GM23248 (cell line): ENCODE measurements at places on chromosomes 5 and 9.

DNA sequence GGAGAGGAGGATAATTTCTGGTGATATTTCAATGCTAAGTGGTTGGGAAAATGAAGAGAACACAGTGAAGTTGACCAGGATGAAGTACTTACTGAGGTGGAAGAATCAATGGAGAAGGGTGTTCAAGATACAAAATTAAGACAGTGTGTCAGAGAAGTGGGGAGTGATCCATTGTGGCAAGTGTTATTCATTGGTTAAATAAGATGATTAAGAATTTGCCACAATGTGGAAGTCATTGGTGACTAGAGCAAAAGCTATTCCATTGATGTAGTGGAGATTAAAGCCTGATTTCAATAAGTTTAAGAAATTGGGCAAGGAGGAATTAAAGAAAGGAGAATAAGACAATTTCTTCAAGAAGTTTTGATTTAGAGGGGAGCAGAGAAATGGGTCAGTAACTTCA, 118.9 kb downstream of the GHR start:
- DNase-seq, result no peak

- DNase-seq, result peak; percentile 94
Measured at GRCh38 chr5:110478895-110479294, 247.6 kb downstream of the TMEM232 start.

- DNase-seq, result no peak
Measured at GRCh38 chr5:87831499-87831898, 418.8 kb upstream of the CCNH start.

DNA sequence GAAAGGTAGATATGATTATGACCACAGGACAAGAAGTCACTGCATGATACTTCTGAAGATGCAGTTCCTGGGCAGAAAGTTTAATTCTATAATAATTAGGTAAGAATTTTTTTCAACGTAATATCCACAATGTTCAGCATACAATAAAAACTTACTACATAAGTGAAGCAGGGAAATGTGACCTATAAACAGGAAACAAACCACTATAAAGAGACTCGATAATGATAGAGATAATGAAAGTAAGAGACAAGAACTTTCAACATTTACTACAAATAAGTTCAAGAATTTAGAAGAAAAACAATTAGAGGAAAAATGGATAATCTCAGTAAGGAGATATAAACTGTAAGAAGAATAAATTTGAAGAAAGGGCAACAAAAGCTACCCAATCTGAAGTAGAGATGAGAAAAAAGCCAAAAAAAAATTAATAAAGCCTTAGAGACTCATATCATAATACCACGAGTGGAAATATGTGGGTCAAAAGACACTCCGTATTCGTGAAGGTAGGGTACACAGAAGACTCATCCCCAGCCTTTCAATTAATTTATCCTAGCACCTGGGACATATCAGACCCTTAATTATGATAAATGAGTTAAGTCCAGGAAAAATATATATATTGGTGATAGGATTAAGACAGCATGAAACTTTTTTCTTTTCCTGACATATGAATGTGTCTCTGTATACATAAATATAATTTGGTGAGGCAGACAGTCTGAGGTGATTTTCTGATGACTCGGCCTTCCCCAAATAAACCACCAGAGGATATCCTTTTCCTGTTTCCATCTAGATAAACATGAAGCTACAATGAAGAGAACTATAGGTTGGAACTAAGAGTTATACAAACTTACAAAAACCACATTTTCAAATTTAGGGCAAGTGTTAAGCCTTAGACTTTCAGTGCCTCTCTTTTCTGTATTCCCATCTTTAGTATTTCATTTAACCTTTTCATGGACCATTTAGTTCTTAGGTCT, 120.4 kb downstream of the RAPGEF6 start:
- DNase-seq, result peak; percentile 32

GRCh38 chr5:59873113-59873512, 20.4 kb downstream of the PDE4D start:
- DNase-seq, result peak; percentile 75

- peak; percentile 25 for DNase-seq
Measured at GRCh38 chr5:139164020-139164419, 34.1 kb downstream of the SIL1 start.

- peak; percentile 81 for DNase-seq
Measured at GRCh38 chr5:53994148-53994547, 316.2 kb downstream of the ARL15 start.

DNA sequence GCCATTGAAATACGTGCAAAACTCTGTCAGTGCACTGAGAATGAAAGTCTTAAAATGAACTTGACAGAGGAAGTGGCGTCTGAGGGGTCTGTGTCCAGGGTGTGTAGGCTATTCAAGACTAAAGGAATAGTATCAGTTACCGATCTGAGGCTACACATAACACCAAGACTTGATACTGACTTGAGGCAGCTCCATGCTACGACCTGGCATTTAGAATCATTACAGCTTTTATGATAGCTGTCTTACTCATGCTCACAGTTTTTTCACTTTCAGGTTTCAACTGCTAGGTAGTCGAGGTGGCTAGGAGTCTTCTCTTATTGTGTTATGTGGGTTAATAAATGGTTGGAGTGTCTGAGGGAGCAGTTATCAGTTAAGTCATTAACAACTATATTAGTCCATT, 92.8 kb upstream of the SLCO6A1 start:
- no peak for DNase-seq
